ENCODE measurements at places on chromosomes 16 and 17.

GRCh38 chr17:71084838-71085237 lies 915.5 kb downstream of the KCNJ2 start:
- DNase-seq = no peak

DNA sequence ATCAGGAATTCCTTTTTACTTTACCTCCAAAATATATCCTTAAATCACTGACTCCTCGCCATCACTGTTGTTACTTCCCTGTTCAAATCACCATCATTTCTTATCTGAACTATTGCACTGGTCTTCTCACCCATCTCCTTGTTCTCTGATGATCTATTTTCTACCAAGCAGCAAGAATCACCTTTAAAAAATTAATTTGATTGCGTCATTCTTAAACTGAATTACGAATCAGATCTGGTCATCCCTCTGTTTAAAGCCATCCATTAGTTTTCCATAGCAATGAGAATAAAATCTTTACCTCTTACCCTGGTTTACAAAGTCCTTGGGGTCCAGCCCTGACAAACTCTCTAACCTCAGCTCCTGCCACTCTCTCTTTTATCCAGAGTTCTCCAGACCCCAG lies 14.6 kb downstream of the PCTP start:
- no peak for DNase-seq

- DNase-seq = no peak
Measured at GRCh38 chr16:84905965-84906460, 86.2 kb downstream of the CRISPLD2 start.

GRCh38 chr17:31274252-31274651 lies 22.8 kb downstream of the OMG start:
- DNase-seq = no peak

- no peak for DNase-seq
Measured at GRCh38 chr16:19980632-19981265, 92.9 kb downstream of the GPR139 start.
